ENCODE measurements at places on chromosomes 4 and X.

GRCh38 chr4:4709736-4710135 lies 149.7 kb upstream of the MSX1 start:
- no peak for DNase-seq

- no peak for DNase-seq
These were observed 106.3 kb downstream of the LINC00632 start for GRCh38 chrX:140815868-140816267.

DNA sequence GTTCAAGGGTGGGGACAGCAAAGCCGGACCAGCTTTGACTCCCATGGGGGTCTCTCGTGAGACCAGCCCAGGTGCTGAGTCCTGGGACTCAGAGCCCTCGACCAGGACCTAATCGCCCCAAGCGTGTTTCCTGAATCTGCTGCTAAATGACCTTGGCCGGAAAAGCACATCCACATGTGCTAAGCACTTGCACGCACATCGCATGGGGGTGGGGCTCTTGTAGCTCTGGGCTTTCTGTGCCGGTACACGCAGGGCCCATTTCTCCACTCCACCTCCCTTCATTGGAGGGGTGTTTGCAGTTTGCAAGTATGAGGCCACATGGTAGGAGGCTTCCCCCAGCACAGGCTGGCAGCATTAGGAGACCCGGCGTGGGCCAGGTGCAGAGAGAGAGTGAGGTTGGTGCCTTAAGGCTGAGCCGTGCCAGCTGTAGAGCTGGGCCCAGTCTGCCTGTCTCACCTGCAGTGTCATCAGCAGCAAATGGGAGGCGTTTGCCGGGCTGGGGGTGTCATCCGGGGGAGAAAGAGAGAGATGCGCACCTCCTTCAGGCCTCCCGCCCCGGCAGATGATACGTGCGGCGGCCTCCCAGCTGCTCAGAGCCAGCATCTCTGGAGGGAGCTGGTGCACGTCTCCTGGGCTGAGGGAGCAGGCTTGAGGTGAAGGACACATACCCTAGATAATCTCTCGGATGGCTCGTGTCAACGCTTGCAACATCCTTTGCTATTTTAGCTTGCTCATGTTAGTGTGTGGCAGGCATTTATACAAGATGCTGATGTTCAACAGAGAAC lies 45.2 kb upstream of the CLCN4 start:
- DNase-seq: no peak

GRCh38 chrX:2542826-2543521 lies 42.2 kb upstream of the DHRSX start:
- no peak for DNase-seq

DNA sequence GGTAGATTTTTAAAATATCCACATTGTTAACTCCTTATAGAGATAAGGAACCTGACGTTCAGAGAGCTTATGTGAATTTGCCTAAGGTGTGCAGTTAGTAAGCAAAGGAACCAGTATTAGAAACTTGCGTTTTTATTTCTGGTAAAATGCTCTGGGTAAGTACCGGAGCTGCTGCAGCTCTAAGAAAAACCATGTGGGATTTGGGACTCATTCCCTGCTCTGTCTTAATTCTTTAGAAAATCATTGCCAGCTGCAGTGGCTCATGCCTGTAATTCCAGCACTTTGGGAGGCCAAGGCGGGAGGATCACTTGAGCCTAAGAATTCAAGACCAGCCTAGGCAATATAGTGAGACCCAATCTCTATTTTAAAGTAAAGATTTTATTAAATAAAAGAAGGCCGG lies 5.8 kb downstream of the CCKAR start:
- DNase-seq: no peak

DNA sequence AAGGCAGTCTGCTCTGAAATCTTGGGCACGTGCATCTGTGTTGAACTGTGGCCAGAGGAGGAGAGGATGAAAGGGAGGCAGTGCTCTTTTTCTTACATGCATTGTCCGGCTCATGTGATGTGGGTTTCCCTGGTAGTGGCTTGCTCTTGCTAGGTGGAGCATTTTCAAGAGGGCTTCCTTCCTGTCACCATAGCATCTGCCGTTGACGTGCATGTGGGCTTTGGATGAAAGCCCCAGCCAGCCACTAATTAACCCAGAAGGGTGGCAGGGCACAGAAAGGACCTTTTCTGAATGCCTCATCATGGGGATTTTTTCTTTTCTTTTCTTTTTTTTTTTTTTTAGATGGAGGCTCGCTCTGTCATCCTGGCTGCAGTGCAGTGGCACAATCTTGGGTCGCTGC lies 121.3 kb downstream of the GPR143 start:
- DNase-seq: peak; percentile 37

- no peak for DNase-seq
These were observed 83.4 kb upstream of the COX18 start for GRCh38 chr4:73152893-73153292.

- no peak for DNase-seq
These were observed 17.9 kb upstream of the CXCL11 start for GRCh38 chr4:76053730-76054129.

DNA sequence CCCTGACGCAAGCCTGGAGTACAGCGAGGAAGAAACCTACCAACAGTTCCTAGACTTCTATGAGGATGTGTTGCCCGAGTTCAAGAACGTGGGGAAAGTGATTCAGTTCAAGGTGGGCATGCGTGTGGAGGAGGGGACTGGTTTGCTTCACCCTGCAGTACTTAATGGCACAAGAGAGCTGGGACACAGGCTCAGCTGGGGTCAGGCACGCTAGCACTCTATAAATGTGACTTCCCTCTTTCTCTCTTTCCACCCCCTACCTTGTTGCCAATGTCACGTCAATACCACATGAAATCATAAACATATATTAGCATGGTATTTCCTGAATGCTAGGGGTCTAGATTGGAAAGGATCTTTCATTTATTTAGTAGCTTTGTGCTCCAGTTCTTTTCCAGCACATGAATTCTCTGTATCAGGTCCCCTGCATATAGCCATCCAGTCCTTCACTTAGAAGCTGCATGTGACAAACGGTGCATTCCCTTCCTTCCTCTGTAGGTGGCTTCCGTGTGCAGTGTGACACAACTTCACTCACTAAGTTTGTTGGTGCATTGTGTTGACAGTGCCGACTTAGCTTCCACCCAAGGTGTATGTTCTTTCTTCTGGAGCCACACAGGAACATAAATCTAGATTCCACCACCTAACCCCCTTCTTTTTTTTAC lies 25.6 kb downstream of the ZRSR2 start:
- DNase-seq: no peak

- DNase-seq: no peak
These were observed 130.0 kb downstream of the RBM46 start for GRCh38 chr4:154911097-154911496.

Data from NCI-H2029 (cell line).